Activated naive CD4-positive, alpha-beta T cell treated with anti-CD3 and anti-CD28 coated beads for 36 hours (primary cell): ENCODE measurements at places on chromosomes 2 and 18. TPM values are rescaled to one million over a fixed set of nuclear protein-coding genes. Genes with fewer than 3 reads are reported as not detected.

The PASK gene
- 72.0 TPM for total RNA-seq

The HOXD3 gene
- not detected for total RNA-seq

The CASP8 gene
- total RNA-seq: 37.0 TPM

The MAPK4 gene
- not detected for total RNA-seq

The RETREG2 gene
- total RNA-seq: 44.1 TPM

The NCOA1 gene
- 15.4 TPM for total RNA-seq

The C2orf80 gene
- total RNA-seq: not detected

The DSG4 gene
- not detected for total RNA-seq

The ALLC gene
- total RNA-seq: not detected

The LRRC30 gene
- not detected for total RNA-seq

The AKAIN1 gene
- total RNA-seq: not detected

The POTEC gene
- not detected for total RNA-seq

The CCNYL1 gene
- total RNA-seq: 2.7 TPM

The ARHGAP15 gene
- total RNA-seq: 85.7 TPM

The TUBA3E gene
- total RNA-seq: not detected

The SULT1C2 gene
- total RNA-seq: not detected

DNA sequence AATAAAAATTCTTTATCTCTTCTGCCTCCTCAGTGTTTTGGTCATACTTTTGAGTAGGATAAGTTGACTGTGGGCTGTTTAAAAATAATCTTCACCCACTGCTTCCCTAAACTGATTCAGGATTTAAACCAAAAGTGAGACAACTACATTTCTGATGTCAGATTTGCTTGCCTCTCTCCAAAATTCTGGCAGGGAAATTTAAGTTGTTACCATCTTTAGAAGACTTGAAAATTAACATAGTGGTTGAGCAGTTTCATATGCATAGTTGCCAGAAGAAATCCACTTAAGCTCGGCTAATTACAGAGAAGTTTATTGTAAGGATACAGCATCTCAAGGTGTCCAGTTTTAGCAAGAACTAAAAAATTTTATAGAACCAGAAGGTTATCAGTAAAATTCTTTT lies 57.0 kb downstream of the MAIP1 start:
- DNase-seq: no peak

GRCh38 chr18:10009321-10010144 lies 95.7 kb downstream of the VAPA start:
- DNase-seq: no peak

GRCh38 chr2:25204190-25204838 lies 35.9 kb upstream of the POMC start:
- DNase-seq: no peak

GRCh38 chr2:128668946-128669345 lies 350.3 kb upstream of the HS6ST1 start:
- DNase-seq: no peak

- DNase-seq: peak; percentile 58
Measured at GRCh38 chr18:9091066-9091476, 11.4 kb upstream of the NDUFV2 start.

DNA sequence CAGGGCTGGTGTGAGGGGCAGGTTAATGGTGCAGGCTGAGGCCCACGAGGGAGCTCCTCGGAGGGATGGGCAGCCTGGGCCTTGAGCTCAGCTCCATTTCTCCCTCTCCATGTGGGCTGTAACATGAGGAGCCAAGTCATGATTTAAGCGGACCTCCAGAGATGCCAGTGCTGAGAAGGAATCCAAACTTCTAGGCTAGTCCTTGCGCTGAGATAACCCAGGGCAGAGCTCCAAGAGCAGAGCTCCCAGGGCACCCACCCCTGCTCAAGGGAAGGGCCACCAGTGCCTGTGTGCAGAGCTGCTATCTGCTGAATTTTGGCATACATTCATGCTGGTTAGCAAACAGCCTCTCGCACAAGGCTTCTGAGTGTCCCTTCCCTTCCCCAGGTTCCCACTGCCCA lies 95.1 kb downstream of the MRO start:
- DNase-seq: no peak

- no peak for DNase-seq
Measured at GRCh38 chr18:71583252-71583651, 960.9 kb downstream of the CBLN2 start.

GRCh38 chr2:157052685-157053224 lies 204.8 kb upstream of the GALNT5 start:
- DNase-seq: no peak

GRCh38 chr2:200856806-200857205 lies 7.7 kb downstream of the CLK1 start:
- no peak for DNase-seq

DNA sequence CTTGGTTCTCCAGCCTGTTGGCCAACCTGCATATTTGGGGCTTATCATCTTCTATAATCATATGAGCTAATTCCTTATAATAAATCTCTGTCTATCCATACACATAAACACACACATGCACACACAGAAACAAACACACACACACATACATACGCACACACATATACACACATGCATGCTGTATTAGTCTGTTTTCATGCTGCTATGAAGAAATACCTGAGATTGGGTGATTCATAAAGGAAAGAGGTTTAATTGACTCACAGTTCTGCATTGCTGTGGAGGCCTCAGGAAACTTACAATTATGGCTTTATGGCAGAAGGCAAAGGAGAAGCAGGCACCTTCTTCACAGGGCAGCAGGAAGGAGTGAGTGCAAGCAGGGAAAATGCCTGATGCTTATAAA lies 707.4 kb upstream of the CDH2 start:
- DNase-seq: no peak

DNA sequence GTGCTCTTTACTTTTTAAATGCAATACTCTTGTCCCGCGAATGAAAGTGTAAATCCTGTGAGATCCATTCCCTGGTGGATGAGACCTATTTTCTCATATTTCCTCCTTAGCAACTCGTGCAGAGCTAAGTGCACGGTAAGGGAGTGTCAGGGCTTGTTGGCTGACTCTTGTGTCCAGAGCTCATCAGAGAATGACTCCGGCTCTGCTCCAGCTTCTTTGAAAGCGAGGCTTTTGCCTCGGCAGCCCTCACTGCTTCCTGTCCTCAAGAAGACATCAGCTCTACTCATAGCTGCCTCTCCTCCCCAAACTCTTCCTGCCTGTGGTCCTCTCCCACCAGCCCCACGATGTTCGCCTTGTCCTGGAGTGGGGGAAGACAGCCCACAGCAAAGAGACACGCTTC lies 70.7 kb downstream of the LIPG start:
- no peak for DNase-seq

DNA sequence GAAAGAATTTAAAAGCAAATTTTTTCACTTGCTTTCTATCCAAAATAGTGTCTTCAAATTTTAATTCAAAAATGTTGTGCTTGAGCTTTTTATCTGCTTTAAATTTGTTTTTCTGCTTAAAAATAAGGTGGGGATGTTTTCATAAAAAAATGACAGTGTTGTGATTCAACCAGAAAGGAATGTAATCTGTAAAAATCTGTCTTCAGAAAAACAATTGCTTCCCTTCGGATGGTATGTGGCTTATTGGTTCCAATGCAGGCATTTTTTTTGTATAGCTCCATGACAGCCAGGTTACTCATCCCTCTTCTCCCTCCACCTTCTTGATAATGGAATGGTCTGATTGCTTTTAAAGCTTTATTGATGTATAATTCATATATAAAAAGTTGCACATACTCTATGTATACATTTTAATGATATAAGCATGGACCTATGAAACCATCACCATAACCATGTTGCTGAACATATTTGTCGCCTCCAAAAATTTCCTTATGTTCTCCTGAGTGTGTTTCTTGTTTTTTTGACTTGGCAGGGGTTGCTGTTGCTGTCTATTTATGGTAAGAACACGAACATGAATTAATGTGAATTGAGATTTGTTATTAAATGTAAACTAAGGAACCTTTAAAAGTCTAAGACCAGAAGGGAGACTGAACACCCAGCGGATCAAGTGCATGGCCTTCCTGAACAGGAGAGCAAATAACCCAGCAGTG lies 363.7 kb upstream of the SPHKAP start:
- DNase-seq: no peak

GRCh38 chr2:24898122-24899109 lies 21.6 kb downstream of the ADCY3 start:
- DNase-seq: no peak

DNA sequence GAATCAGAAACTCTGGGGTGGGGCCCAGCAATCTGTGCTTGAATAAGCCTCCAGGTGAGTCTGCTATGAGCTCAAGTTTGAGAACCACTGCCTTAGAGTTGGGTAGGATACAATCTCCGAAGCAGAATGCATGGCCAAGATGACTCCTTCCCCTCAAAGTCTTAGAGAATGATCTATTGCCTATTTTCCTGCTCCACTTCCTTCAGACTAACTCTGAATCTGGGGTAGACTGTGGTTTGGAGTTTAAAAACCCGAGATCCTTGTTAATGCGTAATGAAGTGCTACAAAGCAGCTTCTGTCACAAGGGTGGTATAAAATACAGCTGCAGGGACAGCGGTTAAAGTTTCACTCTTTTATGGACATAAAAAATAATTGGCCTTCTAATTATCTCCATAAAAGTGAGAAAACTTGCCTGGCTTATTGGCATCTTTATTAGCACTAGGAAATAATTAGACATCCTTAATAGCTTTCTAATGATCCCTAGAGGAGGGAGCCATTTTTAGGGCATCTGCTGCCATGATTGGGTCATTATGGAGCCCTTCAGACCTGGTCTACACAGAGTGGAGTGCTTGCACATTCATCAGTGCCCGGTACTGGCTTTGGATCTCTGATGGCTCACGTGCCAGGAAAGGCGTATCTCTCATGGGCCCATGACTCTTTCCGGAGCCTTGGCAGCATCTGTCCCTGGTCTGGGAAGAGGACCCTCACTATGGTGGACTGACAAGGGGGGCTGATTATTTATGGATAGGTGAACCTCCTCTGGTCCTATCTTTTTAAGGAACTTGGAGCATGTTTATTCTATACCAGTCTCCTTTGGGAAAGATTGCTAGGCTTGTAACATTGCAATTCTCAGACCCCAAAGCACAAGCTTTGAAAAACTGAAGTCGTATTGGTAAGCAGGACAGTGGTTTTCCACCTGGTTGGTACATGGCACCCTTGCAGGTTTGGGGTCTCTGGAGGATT lies 28.2 kb downstream of the SIX2 start:
- no peak for DNase-seq

GRCh38 chr2:229033816-229034215 lies 237.3 kb downstream of the PID1 start:
- no peak for DNase-seq

DNA sequence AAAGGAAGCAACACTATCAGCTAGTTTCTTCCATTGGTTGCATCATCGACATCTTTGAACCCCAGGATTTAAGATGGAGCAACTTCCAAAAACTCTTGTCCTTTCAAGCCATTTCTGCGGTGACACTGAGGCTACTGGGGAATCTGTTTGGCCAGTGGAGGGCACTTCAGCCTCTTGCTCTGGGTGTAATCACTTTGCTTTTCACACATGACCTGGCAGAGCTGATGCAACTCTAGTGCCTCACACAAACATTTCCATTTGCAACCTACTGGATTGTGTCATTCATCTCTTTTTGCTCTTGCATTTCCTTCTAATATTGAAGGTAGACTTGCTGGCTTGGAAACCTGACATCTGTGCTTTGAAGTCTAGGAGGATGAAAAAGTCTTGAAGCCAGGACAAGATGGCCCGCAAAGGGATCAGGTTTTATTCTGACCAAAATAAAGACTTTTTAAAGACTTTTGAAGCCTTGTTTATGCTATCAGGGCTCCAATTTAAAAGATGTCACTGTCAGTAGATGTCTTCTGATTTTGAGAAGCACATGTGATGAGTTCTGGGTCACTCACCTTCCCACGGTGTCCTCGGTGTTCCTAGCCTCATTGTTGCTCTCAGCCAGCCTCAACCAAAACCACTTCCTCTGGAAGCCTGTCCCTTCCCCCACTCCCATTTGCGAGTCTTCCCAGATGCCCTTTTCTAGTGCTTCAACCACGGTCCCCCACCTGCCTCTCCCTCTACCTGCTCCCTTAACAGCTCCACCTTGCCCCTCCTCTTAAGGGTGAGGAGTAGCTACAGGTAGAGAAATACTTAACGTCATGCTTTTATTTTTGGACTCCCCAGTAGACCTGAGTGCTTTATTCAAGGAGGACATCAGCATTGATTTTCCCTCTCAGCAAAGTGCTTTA lies 69.7 kb upstream of the KCNE4 start:
- DNase-seq: peak; percentile 45

GRCh38 chr2:235689427-235689853 lies 195.6 kb downstream of the AGAP1 start:
- DNase-seq: no peak

DNA sequence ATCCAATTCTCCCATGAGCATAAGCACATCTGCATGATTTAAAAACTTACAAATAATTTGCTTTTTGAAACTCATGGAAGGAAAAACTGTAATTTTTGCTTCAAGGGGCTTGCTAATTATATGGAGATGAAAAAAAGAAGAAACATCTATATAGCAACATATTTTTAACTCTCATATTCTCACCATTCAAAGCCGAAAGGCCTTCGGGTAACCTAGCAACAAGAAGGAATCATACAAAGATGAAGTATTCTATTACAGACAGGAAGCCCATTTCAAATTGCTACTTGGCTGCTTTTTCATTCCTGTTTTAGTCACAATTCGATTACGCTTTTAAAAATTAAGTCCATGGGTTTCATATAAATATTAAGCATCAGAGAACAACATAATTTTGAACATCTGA lies 39.2 kb upstream of the RNU4ATAC start:
- no peak for DNase-seq

DNA sequence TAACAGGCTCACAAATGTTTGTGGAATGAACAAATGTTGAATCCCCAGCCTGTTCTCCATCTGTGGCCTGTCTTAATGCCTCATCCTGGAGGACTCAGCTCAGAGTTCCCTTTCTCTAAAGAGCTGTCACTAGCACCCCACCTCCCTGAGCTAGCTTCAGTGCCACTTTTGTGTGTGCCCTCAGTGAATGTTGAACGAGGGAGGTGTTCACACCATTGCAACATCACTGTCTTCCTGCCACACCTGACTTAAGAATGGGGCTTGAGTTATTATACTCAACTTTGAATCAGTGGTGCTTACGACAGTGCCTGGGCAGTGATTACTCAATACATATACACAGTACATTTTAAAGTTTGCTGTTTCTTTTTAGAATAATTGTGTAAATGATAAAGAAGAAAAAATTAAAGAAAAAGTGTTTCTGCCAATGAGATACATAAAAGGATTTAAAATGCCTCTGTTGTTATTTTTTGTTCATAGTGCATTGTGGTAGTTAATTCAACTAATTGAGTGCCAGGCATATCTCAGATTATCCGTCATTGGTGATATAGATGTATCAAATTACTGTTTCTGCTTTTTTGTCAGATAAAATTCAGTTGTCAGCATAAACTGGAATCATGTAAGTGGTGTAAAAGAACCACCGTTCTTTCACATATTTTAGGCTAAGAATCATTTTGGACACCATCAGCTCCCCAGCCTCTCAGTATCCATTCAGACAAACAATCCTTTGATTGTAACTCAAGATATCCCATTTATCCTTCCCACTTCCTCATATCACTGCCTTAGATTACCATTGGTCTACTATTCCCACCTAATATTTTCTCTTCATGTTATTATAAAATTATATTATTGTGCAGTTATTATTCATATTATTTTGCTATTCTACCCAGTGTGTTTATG lies 304.7 kb downstream of the PTPRM start:
- no peak for DNase-seq
